Hindlimb muscle (tissue), 1 donor: ENCODE measurements at places on chromosomes 7 and 10. TPM values are rescaled to one million over a fixed set of nuclear protein-coding genes. Genes with fewer than 3 reads are reported as not detected.

Gene GPR146
- polyA plus RNA-seq: 6.2 TPM

DNA sequence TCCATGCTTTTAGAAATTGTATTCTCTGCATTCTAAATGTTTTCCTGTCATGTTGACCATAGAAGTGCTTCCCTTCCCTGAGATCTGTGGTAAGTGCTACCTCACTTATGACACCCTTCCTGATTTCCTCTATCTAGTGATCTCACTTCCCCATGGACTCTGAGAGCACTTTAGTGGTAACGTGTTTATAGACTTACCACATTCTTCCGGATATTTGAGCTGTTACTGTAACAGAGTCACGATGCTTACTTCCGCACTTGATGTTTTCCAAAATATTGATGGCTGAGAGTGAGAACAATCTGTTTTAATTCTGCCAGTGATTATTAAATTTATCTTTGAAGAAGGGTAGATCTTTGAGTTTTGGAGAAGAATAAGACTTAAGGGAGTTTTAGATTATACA lies 60.1 kb upstream of the NAMPT start:
- no peak for DNase-seq

DNA sequence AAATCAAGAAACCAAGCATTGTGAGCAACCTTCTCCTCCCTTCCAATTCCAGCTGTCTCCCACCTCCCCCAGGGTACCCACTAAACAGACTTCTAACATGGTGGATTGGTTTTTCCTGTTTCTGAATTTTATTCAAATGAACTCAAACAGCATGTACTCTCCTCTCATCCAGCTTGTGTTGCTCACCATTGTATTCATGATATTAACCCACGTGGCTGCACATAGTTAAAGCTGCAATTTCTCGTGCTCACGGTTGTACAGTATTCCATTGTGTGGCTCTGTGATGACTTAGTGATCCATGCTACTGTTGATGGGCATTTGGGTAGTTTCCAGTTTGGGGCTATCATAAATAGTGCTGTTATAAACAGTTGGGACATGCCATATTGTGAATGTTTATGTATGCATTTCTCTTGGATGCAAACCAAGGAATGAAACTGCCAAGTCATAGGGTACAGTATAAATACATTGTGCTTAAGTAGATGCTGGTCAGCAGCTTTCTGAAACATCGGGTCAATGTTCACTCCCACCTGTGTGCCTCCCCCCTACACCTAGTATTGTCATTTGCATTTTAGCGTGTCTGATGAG lies 124.3 kb downstream of the CACNB2 start:
- no peak for DNase-seq

DNA sequence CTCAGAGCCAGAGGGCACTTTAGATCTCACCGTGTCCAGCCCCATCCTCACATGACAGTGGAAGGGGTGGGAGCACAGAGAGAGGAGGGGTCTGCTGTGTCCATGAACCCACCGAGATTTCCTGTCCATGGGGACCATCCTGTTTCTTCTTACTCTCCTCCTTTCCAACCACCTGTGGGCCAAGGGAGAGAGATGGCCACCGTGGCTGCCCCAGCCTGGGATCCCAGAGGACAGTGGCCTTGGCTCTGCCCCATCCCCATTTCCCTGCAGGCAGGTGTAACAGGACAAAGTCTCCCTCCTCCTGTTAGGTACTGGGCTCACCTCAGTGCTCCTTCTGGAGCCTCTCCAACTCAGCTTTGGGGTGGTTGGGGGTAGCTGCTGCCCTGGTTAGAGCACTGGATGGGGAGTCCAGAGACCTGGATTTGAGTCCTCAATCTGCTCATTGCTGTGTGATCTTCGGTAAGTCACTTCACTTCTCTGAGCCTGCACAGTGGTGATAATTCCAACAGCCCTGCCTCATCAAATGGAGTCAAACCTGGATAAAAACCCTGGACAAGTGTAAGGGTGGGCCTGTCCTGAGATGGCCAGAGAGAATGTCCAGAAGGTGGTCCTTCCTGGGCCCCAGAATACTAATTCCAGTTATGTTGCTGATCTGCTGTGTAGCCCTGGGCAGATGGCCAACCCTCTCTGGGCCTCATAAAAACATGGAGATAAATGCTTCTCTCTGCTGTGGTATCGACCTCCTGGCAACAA lies 17.8 kb upstream of the PCBD1 start:
- DNase-seq: no peak

Gene EBLN1
- polyA plus RNA-seq: not detected
